NCI-H2171 treated with DMSO at 0.1 percent for 48 hours (cell line): ENCODE measurements at places on chromosomes 11 and 22.

- no peak for DNase-seq
These were observed 33.0 kb upstream of the MYOD1 start for GRCh38 chr11:17686231-17686980.

- no peak for DNase-seq
These were observed 333.7 kb downstream of the FAT3 start for GRCh38 chr11:92558323-92558722.

GRCh38 chr11:6650980-6651379 lies 4.6 kb downstream of the DCHS1 start:
- DNase-seq = no peak

- DNase-seq = no peak
These were observed 37.1 kb upstream of the CARS1 start for GRCh38 chr11:3094223-3094824.

DNA sequence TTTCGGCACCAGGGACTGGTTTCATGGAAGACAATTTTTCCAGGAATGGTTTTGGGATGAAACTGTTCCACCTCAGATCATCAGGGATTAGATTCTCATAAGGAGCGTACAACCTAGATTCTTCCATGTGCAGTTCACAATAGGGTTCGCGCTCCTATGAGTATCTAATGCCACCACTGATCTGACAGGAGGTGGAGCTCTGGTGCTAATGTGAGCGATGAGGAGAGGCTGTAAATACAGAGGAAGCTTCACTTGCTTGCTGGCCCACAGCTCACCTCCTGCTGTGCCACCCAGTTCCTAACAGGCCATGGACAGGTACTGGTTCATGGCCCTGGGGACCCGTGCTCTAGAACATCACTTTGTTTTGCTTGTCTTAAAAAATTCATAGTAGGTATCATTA lies 41.8 kb upstream of the AMPD3 start:
- no peak for DNase-seq
